Motor neuron (in vitro differentiated cells): ENCODE measurements at places on chromosomes 2 and 18. TPM values are rescaled to one million over a fixed set of nuclear protein-coding genes. Genes with fewer than 3 reads are reported as not detected.

Gene NDUFB3
- 115 and 118 TPM in 2 replicates for total RNA-seq

Gene PDK1
- 44.6 and 45.0 TPM in 2 replicates for total RNA-seq

Gene ALPG
- 0.10 TPM in 1 of 2 replicates, not detected in the other for total RNA-seq

Gene ATAD2B
- 20.3 and 24.1 TPM in 2 replicates for total RNA-seq

Gene LAMA1
- 1.0 and 1.7 TPM in 2 replicates for total RNA-seq

Gene HOXD1
- 5.4 and 6.2 TPM in 2 replicates for total RNA-seq

Gene KIAA2012
- 0.41 TPM in 2 replicates for total RNA-seq

Gene ABCB11
- 0.47 and 0.58 TPM in 2 replicates for total RNA-seq

Gene RSAD2
- total RNA-seq: 10.2 and 10.3 TPM in 2 replicates

Gene DSG1
- total RNA-seq: 0.17 TPM in 1 of 2 replicates, not detected in the other

Gene GALNT13
- 17.0 and 19.2 TPM in 2 replicates for total RNA-seq

Gene GPR45
- total RNA-seq: 0.45 TPM in 1 of 2 replicates, not detected in the other

Gene CNGA3
- total RNA-seq: 4.6 and 5.0 TPM in 2 replicates

Gene DPP4
- total RNA-seq: 0.32 and 1.6 TPM in 2 replicates

Gene ANKRD30BL
- 0.06 TPM in 1 of 2 replicates, not detected in the other for total RNA-seq

Gene C1QL2
- not detected in 2 replicates for total RNA-seq

Gene AGXT
- total RNA-seq: 0.18 and 0.33 TPM in 2 replicates

Gene SPHKAP
- total RNA-seq: 0.81 and 0.83 TPM in 2 replicates

Gene SKA1
- 0.66 and 1.5 TPM in 2 replicates for total RNA-seq

Gene NT5DC4
- 0.44 TPM in 1 of 2 replicates, not detected in the other for total RNA-seq

Gene CIB4
- not detected in 2 replicates for total RNA-seq

Gene RUFY4
- total RNA-seq: 0.35 TPM in 1 of 2 replicates, not detected in the other

Gene ALPI
- 0.10 TPM in 1 of 2 replicates, not detected in the other for total RNA-seq

Gene MAL
- 1.6 and 1.8 TPM in 2 replicates for total RNA-seq

Gene GORASP2
- 34.7 and 35.6 TPM in 2 replicates for total RNA-seq

Gene FBXO41
- total RNA-seq: 3.5 and 4.4 TPM in 2 replicates

Gene MFSD6
- 15.7 and 17.1 TPM in 2 replicates for total RNA-seq

Gene MRPS9
- total RNA-seq: 38.6 and 41.5 TPM in 2 replicates

Gene GAD1
- 0.18 and 5.4 TPM in 2 replicates for total RNA-seq

Gene RASGRP3
- total RNA-seq: 2.8 and 4.0 TPM in 2 replicates

Gene RBKS
- 2.7 and 3.6 TPM in 2 replicates for total RNA-seq

Gene CROCC2
- total RNA-seq: 0.81 and 1.0 TPM in 2 replicates

Gene RNU2-63P
- 17.0 TPM in 1 of 2 replicates, not detected in the other for total RNA-seq

Gene ABCG8
- 0.49 and 0.94 TPM in 2 replicates for total RNA-seq

Gene FOSL2
- total RNA-seq: 42.3 and 43.7 TPM in 2 replicates

Gene SERPINB7
- total RNA-seq: not detected in 2 replicates

Gene MDH1B
- 3.0 and 3.9 TPM in 2 replicates for total RNA-seq

Gene FBXO15
- 4.7 and 6.0 TPM in 2 replicates for total RNA-seq

Gene ACMSD
- 0.36 and 0.52 TPM in 2 replicates for total RNA-seq

Gene GKN2
- not detected in 2 replicates for total RNA-seq

Gene CAVIN2
- 0.19 TPM in 1 of 2 replicates, not detected in the other for total RNA-seq

Gene OTOS
- not detected in 2 replicates for total RNA-seq

Gene ZNF385B
- 0.14 and 0.47 TPM in 2 replicates for total RNA-seq
